ENCODE measurements at places on chromosomes 1 and 21.

- no peak for DNase-seq
Measured at GRCh38 chr1:205972081-205972480, 28.8 kb upstream of the SLC26A9 start.

- no peak for DNase-seq
Measured at GRCh38 chr1:194644528-194644927, 1458.1 kb upstream of the B3GALT2 start.

GRCh38 chr1:56574794-56575193, 4.6 kb downstream of the PLPP3 start:
- DNase-seq, result no peak

GRCh38 chr1:198776602-198777029, 137.8 kb downstream of the PTPRC start:
- no peak for DNase-seq

DNA sequence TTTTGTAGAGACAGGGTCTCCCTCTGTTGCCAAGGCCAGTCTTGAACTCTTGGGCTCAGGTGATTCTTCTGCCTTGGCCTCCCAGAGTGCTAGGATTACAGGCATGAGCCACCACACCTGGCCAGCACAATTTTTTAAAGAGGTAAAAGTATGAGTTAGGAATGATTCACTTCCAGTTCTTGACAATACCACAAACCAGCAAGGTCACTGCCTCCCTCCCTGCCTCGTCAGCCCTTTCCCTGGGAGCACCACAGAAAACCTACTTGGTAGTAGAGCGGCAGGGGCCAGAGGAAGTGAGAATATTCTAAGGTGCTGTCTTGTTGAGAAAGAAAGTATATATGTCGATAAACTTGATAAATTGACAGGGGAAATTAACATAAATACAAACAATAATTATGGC, 10.8 kb upstream of the CDA start:
- DNase-seq, result no peak

GRCh38 chr1:29032841-29033240, 90.9 kb downstream of the TMEM200B start:
- DNase-seq, result no peak

- DNase-seq, result no peak
Measured at GRCh38 chr1:75482951-75483350, 128.0 kb downstream of the SLC44A5 start.

- no peak for DNase-seq
Measured at GRCh38 chr1:103931891-103932290, 182.2 kb downstream of the AMY1C start.

DNA sequence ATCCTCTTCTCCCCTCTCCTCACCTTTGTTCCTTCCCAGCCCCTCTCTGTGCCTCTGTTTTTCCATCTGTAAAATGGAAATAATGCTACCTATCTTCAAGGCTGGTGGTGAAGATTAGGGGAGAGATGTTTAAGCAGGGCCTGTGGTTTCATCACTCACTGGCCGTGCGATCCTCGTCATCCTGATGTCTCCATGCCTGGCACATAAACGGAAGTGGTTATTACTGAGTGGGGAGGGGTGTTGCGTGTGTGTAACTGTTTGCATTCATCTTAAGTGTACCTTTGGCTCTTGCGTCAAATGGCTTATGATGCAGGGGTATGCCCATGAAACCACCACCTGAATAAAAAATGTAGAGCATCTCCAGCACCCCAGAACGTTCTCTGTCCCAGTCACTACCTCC, 17.2 kb upstream of the C1QA start:
- no peak for DNase-seq

DNA sequence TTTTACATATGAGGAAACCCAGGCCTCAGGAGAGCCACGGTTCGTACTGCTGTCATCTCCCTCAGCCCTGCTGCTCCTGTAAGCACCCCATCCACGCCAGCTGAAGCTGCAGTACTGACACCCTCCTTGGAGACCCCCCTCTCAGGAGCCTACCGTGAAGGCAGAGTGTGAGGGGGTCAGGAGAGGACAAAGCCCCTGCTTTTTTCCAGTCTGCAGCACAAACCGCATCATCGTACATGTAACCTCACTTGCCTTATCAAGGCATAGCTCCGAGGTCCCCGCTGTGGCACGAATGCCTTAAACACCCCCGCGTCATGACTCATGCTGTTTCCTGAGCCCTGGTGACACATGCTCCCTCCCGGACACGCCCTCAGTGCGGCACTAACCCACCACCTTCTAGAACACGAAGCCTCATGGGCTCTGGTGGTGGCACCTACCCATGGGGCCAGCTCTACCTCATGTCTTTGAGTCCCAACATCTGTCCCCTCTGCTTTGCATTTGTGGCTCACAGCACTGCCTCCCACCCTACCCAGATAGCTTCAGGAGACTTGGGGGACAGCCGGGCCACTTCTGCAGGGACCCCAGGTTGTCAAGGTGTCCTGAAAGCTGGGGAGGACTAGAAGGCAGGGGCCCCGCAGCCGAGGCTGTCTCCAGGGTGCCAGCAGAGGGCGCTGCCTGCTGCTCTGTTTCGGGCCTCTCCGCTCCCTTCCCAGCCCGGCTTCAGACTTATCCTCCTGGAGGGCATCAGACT, 4.9 kb downstream of the SH3BGRL3 start:
- peak; percentile 74 for DNase-seq

- no peak for DNase-seq
Measured at GRCh38 chr1:92365378-92366039, 66.7 kb downstream of the RPAP2 start.

DNA sequence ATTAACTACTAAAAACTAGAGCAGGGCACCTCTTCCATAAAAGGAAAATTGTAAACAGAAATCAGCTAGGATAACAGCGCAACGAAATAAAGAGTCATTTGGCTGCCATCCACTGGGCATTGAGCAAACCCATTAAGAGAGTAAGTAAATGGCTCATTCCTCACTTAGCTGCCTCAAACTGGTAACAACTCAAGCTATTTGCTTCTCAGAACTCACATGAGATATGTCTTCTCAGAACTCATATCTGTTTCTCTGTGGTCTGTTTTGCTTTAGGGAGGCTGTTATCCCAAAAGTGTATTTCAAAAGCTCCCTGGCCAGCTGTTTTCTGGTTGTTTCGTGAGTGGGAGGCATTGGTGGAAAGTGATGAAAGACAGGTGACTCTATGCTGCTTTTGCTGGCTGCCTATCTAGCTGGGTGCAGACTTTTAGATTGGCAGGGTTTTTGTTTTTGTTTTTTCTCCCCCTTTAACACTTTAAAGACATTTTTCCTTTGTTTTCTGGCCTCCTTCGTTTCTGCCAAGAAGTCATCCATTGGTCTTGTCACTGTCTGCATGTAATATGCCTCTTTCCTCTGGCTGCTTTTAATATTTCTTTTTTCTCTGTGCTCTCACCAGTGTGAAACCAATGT, 269.2 kb upstream of the RGS18 start:
- no peak for DNase-seq

DNA sequence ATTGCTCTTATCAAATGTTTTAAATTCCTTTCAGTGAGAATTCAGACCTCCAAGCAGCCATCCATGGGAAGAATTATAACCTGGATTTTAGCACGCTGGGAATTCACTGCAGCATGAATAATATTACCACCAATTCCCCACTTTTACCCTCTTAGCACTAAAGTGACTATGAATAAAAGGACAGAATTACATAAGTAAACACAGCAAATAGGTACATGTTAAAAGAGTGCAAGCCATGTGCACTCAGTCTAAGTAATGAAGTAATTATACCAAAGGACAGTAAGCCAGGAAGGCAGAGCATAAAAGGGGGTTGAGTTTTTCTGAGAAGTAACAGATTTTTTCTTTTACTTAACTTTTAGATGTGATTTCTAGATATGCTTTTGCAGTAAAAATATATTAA, 176.3 kb downstream of the DENND1B start:
- DNase-seq, result no peak

GRCh38 chr1:17545356-17545755, 5.9 kb downstream of the ARHGEF10L start:
- DNase-seq, result no peak

DNA sequence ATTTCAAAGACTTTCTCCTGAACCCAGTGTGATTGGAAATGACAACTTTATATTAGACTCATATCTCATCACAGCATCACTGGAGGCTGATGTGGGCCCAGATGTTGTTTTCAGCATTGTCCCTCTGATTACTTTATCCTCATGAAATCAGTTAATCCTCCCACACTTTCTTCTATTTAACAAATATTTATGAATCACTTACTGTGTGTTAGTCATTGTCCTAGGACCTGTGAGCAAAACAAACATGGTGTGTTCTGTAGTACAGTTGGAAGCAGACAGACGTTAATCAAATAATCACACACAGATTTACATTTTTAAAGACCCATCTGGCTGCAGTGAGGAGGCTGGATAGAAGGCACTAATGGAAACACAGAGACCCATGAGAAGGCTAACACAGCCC, 383.7 kb downstream of the PRDM2 start:
- DNase-seq, result no peak

- DNase-seq, result no peak
Measured at GRCh38 chr1:228972576-228972975, 237.3 kb downstream of the RHOU start.

DNA sequence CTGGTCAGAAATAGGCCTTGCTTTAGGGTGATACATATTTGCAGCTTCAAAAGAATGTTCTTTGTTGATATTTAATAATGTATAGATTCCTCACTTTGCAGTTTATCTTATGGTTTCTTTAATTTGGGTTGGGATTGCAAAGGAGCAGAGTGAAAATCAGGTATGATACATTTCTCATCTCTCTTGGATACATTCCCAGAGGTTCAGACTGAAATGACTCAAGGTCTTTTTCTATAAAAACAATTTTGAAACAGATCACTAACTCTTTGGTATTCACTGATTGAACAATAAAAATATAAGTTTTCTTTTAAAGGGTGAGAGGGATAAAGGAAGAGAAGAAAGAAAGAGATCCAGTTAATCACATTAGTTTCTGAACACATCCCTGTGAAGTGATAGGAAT, 606.5 kb upstream of the CAMK1G start:
- no peak for DNase-seq

- DNase-seq, result peak; percentile 74
Measured at GRCh38 chr1:218425647-218426342, 80.7 kb downstream of the TGFB2 start.

GRCh38 chr1:60503266-60503925, 429.8 kb upstream of the C1orf87 start:
- DNase-seq, result no peak

DNA sequence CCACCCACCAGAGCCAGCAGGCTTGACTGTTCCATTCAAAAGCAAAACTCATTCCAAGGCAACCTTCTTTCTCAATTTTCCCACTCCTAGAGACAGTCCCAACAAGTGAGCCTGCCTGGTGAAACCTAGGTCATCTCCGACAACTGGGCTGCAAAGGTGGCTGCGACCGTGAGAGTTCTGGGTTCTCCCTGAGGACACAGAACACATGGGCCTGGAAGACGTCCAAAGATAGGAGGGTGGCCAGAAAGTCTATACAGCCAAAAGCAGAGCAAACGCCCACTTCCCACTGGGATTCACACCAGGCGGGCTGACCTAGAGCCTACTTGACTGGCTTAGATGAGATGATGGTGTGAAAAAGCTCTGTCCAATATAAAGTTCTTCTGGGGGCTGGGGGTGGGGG, 90.2 kb upstream of the GRIK3 start:
- no peak for DNase-seq

- no peak for DNase-seq
Measured at GRCh38 chr1:76674689-76675210, 192.5 kb upstream of the ST6GALNAC5 start.

DNA sequence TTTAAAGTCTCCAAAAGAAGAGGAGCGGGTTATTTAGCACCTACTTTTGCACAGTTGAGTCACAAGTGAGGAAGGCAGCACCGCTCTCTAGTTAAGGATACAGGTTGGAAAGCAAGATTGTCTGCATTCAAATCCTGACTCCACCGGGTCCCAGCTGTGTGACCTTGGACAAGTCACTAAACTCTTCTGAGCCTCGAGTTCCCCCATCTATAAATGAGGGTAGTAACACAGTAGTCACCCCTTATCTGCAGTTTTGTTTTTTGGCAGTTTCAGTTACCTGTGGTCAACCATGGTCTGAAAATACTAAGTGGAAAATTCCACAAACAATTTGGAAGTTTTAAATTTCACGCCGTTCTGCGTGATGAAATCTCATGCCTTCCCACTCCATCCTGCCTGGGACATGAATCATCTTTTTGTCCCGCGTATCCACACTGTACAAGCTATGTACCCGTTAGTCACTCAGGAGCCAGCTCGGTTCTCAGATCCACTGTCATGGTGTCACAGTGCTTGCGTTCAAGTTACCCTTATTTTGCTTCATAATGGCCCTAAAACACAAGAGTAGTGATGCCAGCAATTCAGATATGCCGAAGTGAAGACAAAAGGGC, 49.4 kb downstream of the CAPZB start:
- no peak for DNase-seq

GRCh38 chr1:37919277-37919676, 27.6 kb downstream of the INPP5B start:
- DNase-seq, result peak; percentile 2

GRCh38 chr1:155191904-155192303, 15.8 kb downstream of the THBS3 start:
- no peak for DNase-seq

DNA sequence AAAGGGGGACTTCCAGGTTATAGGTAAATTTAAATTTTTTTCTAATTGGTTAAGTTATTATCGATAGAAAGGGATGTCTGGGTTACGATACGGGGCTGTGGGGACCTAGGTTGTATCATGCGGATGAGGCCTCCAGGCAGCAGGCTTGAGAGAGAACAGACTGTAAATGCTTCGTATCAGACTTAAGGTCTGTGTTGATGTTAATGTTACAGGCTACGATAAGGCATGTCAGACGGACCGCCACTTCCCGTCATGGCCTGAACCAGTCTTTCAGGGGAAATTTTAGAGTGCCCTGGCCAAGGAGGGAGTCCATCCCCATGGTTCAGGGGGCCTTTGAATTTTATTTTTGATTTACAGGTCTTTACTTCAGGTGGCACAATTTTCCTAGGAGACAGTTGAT, 16.7 kb downstream of the ABCG1 start:
- no peak for DNase-seq

DNA sequence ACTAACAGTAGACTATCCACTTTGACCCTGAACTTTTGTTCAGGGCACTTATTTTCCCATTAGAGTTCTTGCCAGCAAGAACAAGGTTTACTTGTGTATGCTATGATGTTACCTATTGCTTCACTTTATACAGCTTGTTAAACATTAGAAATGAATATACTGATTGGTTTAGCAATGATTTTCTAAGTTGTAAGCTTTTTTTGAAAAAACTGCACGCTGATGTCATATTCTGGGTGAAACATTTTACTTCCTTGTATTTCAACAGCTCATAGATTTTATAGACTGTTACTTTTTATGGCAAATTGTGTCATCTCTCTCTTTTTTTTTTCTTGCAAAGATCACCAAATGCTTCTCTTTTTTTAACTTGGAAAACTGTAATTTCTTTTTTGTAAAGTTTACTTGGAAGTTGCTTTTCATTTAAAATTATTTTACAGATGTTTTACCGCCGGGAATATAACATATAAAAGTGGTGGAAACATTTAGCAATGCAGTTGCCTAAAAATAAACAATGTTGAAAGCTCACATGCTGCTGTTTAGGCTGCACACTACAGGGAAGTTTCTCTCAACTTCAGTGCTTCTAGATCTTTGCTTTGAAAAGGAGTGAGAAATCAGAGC, 215.3 kb upstream of the NFIA start:
- no peak for DNase-seq
